ENCODE measurements at places on chromosomes 6 and 20.

DNA sequence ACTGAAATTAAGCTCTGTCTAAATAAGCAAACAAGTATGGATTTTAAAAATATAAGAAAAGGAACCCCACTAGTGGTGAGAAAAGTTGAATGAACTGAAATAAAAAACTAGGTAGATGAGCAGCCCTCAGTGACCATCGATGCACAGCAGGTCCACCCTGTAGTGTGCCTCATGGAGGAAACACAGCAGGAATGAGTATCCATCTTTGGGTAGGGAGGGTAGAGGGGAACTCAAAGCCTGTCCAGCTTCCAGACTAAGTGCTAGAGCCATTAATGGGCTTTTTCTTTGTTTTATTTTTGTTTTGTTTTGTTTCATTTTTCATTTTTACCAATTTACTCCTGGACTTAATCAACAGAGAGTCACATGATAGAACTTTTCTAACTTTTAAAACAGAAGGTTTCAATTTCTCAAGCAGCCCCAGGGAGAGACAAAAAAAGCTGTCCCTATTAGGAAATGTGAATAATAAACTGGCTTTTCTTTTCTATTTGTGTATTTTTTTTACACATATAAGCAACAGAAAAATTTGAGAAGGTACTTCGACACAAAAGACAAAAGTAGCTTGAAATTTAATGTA lies 700.6 kb downstream of the HACE1 start:
- DNase-seq = no peak

GRCh38 chr6:29005183-29005885 lies at the start of gene ZNF311:
Gene ZNF311, minus strand, starts transcription at chr6:29005315. Its CDS starts 1,361 bp downstream, at chr6:29003954.
- peak; percentile 74 for DNase-seq

GRCh38 chr6:43070028-43070632 lies 6.0 kb upstream of the PTK7 start:
- DNase-seq = no peak

DNA sequence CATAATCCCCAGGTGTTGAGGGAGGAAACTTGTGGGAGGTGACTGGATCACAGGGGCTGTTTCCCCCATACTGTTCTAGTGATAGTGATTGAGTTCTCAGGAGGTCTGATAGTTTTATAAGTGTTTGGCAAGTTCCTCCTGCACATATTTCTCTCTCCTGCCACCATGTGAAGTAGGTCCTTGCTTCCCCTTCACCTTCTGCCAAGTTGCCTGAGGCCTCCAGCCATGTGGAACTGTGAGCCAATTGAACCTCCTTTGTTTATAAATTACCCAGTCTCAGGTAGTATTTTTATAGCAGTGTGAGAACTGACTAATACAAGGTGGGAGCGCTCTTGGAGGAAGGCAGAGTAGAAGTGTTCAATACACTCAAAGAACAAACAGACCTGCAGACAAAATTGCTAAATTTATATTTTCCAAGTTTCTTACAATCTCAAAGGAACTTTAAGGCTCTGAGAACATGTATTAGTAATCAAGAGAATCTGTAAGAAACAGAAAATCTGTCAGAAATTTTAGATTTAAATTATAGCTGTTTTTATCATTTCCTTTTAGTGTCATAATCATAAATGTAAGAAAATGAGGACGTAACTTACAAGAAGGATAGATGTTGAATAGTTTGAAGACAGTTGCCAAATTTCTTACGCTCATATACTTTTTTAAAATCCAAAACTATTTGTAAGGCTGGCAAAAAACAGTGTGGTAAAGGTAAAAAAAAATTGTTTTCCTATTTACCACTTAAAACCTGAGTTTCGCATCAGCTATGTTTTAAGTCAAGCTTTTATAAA lies 77.7 kb downstream of the ASCC3 start:
- no peak for DNase-seq

DNA sequence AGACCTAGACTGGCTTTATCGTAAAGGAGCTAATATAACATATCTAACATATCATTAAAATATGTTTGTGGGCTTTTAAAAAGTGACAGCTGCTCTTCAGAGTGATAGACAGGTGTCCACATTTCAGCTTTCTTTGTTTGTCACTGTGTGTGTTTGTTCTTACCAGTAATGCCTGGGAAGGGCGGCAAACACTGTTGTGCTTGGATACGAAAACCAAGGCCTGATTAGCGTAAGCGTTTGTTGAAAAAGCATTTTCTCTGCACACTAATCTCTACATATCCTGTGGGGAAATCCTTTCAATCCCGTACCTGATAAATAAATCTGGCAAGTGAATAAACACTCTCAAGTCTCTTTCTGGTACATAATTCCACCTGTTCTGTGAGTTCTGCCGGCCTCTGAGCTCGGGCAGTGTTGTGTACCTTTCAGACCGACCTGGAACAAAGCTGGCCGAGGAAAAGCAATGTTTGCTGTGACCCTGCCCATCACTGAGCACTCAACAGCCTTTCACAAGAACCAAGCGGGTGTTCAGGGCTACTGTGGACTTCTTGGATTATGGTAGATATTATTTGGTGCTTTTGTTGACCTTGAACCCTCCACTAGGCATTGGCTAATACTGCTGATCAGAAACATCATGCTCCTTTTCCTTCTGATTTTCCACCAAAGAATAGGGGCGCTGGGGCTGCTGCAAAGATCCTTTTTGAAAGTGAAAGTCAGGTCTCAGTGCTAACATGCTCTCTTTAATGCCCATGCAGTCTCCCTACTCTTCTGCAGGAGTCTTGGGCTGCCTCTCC lies 100.4 kb downstream of the CD83 start:
- no peak for DNase-seq

GRCh38 chr6:119728935-119729334 lies 379.4 kb upstream of the MAN1A1 start:
- DNase-seq = no peak

GRCh38 chr6:163347021-163347446 lies 67.5 kb upstream of the QKI start:
- no peak for DNase-seq

DNA sequence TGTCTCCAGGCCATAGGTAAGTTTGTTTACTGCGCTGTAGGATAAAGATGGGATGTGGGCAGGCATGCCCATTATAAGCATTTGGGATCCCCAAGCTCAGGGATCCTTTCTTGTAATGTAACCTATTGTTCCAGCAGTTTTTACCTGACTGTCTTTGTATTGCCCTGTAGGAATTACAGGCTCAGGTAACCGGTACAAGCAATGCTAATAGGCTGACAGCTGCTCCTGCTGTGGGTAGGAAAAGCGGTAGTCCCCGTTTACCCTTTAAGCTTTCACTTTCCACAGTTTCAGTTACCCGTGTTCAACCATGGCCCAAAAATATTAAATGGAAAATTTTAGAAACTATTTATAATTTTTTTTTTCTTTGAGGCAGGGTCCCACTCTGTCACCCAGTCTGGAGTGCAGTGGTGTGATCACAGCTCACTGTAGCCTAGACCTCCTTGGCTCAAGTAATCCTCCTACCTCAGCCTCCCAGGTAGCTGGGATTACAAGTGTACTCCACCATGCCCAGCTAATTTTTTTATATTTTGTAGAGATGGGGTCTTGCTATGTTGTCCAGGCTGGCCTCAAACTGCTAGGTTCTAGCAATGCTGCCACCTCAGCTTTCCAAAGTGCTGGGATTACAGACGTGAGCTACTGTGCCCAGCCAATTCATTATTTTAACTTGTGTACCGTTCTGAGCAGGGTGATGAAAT lies 108.6 kb downstream of the CDYL start:
- DNase-seq = no peak

DNA sequence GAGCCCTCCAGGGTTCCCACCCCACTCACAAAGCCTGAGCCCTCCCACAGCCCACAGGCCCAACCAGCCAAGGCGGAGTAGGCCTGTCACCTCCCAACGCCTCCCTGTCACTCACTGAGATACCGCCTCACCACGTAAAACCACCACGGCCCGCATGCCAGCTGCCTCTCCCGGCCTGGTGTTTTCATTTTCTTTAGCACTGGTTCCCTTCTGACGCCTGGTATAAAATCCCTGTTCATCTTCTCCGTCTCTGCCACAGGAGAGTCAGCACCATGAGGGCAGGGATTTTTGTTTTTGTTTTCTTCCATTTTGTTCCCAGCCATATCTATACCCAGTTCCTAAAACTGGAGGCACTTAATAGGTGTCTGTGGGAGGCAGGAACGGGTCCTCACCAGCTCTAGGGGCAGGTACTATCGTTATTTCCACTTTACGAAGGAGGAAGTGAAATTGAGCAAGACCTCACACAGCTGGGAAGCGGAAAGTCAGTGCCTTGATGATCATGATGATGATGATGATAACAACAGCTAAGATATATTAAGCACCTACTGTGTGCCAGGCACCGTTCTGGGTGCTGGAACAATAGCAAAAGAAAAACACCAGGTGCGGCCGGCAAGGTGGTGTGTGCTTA lies 58.6 kb downstream of the SNAI1 start:
- DNase-seq = peak; percentile 41

GRCh38 chr6:157266274-157267101 lies 56.8 kb downstream of the TMEM242 start:
- no peak for DNase-seq

- peak; percentile 35 for DNase-seq
Measured at GRCh38 chr6:7085911-7086310, 21.9 kb upstream of the RREB1 start.

DNA sequence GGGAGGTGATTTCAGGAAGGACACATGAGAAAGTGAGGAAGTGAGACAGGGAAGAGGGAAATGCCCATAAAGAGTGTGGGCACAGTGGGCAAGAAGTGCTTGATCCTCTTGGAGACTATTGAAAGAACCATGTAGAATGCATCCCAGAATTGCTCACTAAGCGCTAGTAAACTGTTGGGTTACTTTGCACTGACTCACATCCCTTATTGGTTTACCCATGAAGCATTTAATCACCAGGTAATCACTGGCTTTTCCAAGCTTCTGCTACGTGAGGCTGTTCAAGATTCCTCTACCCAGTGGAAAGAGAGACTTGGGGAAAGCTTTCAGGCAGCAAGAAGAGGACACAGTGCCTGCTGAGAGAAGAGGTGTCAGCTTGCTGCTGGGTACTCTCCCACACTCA lies 410.0 kb upstream of the JAG1 start:
- DNase-seq = no peak

GRCh38 chr6:139762587-139763031 lies 388.2 kb upstream of the CITED2 start:
- peak; percentile 37 for DNase-seq

DNA sequence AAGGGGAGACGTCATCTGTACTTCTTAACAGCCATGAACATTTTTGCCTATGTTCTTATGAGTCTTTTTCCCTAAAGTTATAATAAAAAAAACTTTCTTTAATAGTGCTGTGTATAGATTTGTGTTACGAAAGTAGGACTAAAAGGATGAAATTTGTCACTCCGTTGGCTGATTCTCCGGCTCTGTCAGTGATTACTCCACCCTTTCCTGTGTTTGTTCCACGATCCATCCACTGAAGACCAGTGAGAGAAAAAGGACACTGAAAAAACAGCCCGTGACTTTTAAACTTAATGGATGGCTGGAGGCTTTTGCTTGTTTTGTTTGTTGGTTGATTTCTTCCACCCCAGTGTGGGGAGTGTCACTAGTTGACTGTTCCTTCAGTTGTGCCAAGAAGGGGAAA lies 232.0 kb upstream of the NOX3 start:
- no peak for DNase-seq

DNA sequence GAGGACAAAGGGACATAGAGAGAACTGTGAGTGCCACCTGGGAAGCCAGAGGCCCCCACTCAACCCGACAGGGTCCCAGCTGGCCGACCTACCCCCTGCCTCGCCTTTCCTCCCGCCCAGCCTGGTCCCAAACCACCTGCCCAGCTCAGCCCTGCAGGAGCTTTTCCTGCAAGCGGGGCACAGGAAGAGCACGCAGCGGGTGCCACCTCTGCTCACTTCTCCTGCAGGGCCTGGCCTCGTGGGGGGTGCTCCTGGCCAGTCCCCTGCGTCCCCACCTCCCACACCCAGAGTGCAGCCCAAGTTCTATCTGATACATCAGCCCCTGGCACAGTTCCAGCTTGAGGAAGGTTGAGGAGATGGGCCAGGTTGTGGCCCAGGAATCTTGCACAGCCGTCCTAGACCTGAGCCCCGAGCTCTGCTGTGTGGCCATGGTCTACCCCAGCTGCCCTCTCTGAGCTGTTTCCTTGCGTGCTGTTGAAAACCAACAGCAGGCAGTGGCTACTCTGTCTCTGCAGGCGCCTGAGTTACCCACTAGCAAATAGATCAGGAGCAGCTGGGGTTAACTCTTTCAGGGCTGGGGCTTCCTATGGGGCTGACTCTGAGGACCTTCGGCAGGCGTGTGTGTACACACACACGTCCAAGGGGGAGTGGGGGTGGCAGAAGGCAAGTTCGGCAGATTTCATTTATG lies 1.7 kb downstream of the NECAB3 start:
- DNase-seq = no peak

- DNase-seq = no peak
Measured at GRCh38 chr6:99434702-99435530, 9.8 kb upstream of the PNISR start.

GRCh38 chr6:140744659-140745320 lies 1370.3 kb upstream of the CITED2 start:
- DNase-seq = no peak

DNA sequence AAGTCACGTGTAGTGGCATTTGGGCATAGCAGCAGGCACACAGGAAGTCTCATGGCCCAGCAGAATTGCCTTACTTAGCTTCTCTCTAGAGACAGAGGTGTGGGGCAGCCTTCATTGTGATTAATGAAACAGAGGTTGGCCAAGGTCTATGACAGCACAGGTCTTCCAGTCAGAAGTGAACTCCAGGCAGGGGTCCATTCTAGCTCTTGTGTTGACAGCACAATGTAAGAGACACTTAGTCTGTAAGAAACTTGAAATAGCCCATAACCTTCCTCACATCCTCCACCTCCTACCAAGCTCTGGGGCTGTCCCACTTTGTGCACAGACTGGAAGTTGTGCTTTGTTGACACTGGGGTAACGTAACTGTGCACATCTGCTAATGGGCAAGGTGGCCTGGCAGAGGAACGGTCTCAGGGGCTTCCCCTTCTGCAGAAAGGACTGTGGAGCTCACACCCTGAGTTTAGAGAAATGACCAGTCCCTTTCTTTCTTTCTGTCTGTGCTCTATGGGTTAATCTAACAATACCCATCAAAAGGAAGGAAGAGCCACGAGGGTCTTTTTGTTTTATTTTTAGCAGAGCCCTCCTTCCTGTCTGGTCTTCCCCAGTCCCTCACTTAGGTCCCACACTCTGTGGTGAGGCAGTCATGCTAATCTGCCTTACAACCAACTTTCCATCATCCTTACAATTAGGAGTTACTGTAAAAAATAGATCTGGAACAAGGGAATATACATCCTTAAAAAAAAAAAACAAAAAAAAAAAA lies 35.6 kb upstream of the TAGAP start:
- no peak for DNase-seq

Measured in pons (tissue), 1 donor.